ENCODE measurements at places on chromosomes 6 and 20.

DNA sequence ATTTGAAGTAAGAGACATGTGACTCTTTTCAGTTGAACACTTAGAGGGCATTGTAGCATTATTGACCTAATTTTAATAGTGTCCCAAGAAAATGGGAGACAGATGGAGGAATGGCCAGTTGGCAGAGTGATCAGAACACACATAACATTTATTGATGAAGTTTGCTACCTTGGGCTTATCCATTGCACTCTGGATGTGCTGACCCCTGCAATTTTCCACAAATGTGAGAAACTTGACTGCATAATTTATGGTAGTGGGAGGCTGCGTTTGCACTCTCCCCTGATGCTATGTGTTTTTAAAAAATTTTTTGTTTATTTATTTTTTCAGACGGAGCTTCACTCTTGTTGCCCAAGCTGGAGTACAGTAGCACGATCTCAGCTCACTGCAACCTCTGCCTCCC is 95.9 kb downstream of the ZFAND3 start:
- no peak for DNase-seq

- DNase-seq: no peak
Observed at GRCh38 chr6:74731204-74731603, 474.6 kb downstream of the COL12A1 start.

DNA sequence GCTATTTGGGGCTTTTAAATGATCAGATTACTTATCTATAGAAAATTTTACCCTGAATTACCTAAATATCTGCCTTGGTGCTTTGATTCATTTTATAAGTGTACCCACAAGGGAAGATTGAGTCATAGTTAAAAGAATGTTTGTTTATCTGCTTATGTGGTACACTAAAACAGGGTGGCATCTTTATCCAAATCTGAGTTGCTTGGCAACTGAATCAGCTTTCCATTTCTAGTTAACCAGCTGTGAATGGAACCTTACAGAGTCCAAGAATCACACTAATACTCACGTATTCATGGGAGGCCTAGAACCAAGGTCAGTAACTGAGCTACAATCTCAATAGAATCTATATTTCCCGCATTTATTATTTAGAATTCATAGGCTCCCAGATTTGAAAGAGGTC is 44.0 kb upstream of the CAP2 start:
- DNase-seq: no peak

DNA sequence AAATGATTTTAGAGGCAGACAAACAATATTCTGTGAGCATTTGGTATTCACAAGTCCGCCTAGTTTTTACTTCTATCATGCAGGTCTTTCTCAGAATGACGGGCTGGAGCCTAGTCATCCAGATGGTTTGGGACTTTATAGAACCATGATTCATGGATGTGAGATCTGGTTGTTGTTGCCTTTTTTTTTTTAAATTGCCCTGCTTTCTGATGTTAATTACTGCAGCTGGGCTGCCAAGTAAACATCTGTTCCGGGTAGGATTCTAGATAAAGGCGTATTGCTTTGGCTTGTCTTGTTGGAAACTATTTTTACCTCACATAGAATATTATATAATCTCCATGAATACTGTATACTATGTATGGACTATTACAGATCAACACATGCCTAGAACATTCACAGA is 58.1 kb downstream of the RNF217 start:
- no peak for DNase-seq

DNA sequence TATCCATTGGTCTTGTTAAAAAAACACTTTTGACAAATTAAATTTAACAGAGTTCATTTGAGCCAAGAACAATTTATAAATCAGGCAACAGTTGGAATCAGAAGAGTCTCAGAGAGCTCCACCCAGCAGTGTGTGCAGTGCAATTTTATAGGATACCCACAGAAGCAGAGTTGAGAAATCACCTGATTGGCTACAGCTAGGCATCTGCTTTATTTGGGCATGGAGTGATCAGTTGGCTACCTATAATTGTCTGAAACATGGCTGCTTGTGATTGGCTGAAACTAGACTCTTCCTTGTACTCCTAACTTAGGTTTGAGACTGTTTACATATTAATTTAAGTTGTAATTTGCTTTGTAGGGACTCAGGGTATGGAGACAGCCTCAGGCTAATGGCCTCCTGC is 12.0 kb downstream of the PGK2 start:
- no peak for DNase-seq

GRCh38 chr6:66508433-66508832 is 801.4 kb upstream of the EYS start:
- DNase-seq: no peak

- no peak for DNase-seq
Observed at GRCh38 chr6:3565291-3565690, 108.4 kb upstream of the SLC22A23 start.

All from activated CD8-positive, alpha-beta T cell treated with anti-CD3 and anti-CD28 coated beads, Interleukin-2, amount 10 ng/mL, durations not matched to agents 7 days and 5 days (primary cell).